ENCODE measurements at places on chromosomes 1 and 21.

DNA sequence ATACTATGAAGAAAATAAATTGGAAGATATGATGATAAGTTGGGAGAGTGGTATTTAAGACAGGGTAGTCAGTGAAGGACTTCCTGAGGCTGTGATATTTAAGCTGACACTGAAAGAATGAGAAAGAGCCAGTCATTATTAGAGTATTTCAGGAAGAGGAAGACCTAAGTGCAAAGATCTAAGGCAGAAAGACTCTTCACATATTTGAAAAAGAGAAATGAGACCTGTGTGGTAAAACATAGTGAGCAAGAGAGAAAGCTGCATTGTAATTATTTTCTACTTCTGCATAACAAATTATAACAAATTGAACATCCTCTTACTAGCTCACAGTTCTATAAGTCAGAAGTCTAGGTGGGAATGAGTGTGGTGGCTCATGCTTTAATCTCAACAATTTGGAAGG lies 34.6 kb upstream of the DOCK7 start:
- DNase-seq, result no peak

DNA sequence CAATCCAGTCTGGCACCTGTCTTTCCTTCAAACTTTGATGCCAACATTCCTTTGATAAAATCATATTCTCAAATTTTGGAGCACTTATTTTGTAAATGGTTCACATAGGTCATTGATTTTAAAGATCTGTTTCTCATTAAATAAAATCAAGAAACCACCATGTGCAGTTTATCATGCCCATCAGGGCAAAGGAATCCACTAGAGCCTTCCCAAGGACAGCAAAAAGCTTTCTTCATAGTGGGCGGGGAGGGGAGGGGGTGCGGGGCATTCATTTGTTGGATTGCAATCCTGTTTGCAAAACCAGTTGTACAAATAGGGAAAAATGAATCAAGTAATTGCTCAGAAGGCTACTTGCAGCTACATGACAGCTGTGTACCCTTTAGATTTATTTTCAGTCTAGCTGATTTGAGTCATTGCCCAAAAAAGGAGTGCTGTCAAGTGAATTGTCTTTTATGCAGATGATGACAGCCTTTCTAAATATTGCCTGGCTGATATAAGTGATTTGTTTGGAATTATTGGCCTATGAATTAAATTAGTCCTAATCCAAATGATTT lies 23.0 kb downstream of the LRRC8B start:
- DNase-seq, result no peak

- DNase-seq, result no peak
These were observed 34.8 kb downstream of the ADAM30 start for GRCh38 chr1:119861547-119861946.

GRCh38 chr1:993379-993995 lies 6.4 kb downstream of the HES4 start:
- DNase-seq, result no peak

DNA sequence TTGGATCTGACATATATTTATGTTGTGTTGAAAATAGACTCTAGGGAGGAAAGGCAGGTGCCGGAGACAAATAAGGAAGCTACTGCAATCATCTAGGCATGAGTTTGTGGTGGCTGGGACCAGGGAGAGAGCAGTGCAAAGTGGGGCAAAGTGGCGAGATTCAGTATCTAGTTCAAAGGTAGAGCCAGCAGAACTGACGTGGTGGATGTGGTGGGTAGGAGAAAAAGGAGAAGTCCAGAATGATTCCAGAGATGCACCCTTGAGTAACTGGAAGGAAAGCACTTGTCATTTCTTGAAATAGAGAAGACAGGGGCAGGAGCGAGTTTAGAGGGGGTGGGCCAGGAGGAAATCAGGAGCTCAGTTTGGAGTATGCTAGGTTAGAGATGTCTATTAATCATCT lies 275.2 kb downstream of the KAZN start:
- no peak for DNase-seq

GRCh38 chr1:85289207-85289847 lies 12.9 kb upstream of the BCL10 start:
- no peak for DNase-seq

GRCh38 chr1:183633676-183634343 lies 1.8 kb downstream of the ARPC5 start:
- peak; percentile 59 for DNase-seq

- DNase-seq, result no peak
These were observed 14.7 kb upstream of the HAO2 start for GRCh38 chr1:119353836-119354235.
